ENCODE measurements at places on chromosomes 11 and 22.

GRCh38 chr22:47036936-47037485 is 274.6 kb downstream of the TBC1D22A start:
- no peak for DNase-seq

- DNase-seq, result no peak
Measured at GRCh38 chr11:122882857-122883645, 492 bp downstream of the JHY start.

- DNase-seq, result no peak
Measured at GRCh38 chr11:17475666-17476316, 854 bp downstream of the ABCC8 start.

GRCh38 chr11:128564642-128565245 is 22.6 kb downstream of the ETS1 start:
- DNase-seq, result no peak

DNA sequence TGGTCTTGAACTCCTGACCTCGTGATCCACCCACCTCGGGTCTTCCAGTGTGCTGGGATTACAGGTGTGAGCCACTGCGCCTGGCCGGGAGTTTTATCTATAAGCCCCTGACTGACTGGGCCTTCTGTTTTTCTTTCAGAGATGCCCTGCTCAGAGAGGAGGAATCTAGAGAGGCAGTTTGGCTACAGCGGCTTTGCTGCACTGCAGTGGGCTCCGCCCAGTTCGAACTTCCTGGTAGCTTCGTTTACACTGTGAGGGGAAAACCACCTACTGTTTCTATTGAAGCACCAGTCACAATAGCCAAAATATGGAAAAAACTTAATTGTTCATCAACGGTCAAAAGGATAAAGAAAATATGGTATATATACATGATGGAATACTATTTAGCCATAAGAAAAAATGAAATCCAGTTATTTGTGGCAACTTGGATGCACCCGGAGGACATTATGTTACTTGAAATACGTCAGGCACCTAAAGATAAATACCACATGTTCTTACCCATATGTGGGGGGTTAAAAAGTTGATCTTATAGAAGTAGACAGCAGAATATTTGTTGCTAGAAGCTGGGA is 31.9 kb upstream of the FAM181B start:
- DNase-seq, result no peak

- no peak for DNase-seq
Measured at GRCh38 chr11:119100246-119100970, 1.2 kb downstream of the DPAGT1 start.

GRCh38 chr11:41845066-41845465 is 385.6 kb upstream of the LRRC4C start:
- DNase-seq, result peak; percentile 1

DNA sequence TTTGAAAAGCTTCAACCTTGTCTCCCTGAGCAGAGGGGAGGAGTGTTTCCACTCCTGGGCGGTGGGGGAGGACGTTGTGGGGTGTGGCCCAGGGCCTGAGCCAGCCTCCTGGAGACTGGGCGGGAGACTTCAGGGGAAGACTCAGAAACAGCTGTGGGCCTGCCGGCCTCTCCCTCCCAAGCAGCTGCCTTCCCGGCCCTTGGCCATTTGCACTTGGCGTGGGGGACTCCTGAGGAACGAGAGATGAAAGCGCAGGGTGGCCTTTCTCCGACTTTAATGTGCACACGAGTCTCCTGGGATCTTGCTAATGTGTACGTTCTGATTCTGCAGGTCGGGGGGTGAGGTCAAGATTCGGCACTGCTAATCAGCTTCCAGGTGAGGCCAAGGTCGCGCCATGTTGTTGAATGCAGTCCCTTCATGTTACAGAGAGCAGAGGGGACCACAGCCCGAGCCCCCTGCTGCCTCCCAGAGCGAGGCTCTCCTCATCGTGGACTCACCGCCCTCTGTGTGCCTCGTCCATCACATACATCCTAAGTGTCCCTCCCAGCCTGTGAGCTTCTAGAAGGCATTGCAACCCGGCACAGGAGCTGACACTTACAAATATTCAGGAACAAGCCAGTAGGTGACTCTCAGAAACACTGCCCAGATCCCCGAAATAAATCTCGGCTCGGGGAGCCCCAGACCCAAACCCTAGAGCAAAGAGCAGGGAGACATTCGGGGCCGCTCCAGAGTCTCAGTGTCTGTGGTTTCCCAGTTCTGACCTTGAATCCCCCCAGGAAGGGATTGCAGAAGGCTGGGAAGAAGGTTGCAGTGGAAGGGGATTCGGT is 7.7 kb downstream of the LIF start:
- no peak for DNase-seq

DNA sequence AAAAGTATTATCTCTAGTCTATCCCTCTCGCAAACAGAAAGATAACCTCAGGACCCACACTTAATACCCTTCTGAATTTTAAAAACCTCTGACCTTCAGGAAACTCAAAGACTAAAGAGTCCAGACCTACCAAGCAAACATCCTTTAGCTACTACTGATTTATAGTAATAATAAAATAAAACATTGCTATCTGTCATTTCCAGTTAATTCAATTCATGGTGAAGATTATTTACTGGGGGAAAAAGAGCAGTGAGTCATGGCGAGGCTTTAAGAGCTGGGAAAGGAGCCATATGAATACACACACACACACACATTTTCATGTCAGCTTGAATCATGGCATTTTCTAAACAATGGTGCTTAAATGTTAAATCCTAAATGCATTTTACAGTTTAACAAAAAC is 87.1 kb downstream of the FAM76B start:
- DNase-seq, result no peak

DNA sequence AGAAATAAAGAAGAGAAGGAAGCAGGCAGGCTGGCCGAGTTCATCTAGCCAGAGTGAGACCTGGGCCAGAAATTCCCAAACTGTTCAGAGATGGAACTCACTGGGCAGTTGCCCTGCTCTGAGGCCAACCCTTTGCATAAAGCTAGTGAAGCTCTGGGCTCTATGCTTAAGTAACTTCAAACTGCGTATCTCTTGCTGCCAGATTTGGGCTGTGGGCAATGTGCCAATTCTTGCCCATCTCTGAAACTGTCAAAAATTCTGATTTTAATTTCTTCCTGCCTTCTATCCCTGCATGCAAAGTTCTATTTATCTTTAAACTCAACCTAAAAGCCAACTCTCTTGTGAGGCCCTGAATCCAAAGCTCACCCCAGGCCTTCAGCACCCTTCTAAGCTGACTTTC is 36.2 kb upstream of the HEPHL1 start:
- DNase-seq, result no peak

DNA sequence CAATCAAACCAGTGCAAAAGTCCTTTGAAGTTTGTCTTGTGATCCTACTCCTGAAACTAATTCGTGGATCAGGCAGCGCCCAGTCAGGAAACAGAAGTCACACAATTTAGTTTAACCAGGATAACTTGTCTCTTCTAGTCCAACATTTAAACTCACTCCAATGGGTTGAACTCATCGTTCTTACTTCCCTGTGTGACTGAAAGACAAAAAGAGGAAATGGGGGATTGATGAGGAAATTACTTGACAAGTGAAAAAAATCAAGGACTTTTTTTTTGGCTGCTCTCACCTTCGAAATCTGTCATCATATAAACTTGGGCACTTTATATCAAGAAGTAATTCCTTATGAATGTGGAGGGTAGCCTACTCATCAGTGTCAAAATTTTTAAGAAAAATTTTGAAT is 78.4 kb downstream of the HSD17B12 start:
- DNase-seq, result no peak

DNA sequence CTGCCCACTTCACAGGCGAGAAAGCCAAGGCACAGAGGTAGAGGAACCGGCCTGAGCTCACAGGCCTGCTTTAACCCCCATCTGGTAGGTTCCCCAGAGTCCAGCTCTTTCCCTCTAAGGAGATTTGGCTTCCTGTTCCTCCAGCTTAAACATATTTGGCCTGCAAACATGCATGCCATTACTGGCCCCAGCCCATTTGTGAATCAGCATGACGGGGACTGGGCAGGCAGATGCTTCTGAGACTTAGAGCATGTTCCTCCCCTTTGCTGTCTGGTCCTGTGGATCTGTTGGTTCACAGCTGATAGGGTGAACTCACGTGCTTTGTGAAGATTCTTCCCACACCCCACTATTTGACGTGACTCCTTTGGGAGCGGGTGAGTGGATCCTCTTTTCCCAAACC is 12.6 kb downstream of the CHST1 start:
- no peak for DNase-seq

DNA sequence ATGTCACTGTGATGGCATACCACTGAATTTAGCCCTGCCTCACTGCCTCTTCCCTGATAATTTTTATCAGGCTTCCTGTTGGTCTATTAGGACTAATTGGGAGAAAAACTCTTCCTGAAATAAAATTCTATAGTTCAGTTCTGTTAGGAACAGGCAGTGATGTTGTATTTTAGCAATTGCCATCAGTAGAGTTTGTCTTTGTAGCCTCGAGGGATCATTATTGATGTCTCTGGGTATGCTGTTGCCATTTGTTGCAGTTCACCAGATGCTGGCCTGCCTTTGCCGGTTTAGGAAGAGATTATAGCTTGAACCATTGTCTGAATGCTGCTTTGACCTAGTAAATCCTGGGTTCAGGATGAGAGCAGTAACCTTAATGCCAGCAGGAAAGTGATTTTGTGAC is 41.0 kb downstream of the KDM2A start:
- DNase-seq, result no peak

DNA sequence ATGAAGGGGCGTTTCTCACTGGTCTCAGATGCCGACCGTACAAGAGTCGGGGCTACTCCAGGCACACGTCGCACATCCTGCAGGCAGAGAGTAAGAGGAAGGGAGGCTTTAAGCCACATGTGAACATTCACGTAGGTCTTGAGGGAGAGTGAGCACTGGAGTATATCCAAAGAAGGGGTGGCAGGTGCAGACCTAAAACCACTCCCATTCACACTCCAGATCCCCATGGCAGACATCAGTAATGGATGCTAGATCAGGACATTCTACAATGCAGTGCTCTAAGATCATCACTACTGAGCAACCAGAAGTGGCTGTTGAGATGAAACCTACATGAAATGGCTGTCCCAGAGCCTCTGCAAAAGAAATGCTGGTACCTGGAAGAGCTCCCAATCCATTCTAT is 39.0 kb downstream of the WT1 start:
- DNase-seq, result no peak

GRCh38 chr22:30290342-30291057 is 1.2 kb upstream of the CASTOR1 start:
- no peak for DNase-seq

DNA sequence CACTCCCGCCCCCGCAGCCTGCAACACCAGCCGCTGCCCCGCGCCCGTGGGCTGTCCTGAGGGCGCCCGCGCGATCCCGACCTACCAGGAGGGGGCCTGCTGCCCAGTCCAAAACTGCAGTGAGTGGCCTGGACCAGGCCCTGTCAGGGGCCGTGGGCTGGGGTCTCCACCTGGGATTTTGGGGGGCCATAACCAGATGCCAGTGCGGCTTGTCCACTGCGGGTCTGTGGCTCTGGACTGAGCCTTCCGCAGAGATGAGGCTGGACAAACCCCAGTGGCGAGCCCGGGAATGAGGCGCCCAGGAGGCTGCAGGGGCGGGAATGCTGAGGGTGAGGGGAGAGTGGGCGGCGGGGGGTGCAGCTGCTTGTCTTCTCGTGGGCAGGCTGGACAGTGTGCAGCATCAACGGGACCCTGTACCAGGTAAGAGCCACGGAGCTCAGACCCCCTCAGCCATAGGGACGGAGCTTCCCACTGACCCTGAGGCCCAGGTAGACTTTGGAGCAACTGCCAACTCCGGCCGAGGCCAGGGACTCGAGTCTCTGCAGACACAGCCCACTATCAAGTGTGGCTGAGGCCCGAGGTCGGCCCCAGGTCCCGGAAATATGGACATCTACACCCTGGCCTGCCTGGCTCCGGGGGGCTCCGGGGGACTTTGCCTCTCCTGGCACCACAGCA is 24.8 kb upstream of the MUC5B start:
- no peak for DNase-seq

DNA sequence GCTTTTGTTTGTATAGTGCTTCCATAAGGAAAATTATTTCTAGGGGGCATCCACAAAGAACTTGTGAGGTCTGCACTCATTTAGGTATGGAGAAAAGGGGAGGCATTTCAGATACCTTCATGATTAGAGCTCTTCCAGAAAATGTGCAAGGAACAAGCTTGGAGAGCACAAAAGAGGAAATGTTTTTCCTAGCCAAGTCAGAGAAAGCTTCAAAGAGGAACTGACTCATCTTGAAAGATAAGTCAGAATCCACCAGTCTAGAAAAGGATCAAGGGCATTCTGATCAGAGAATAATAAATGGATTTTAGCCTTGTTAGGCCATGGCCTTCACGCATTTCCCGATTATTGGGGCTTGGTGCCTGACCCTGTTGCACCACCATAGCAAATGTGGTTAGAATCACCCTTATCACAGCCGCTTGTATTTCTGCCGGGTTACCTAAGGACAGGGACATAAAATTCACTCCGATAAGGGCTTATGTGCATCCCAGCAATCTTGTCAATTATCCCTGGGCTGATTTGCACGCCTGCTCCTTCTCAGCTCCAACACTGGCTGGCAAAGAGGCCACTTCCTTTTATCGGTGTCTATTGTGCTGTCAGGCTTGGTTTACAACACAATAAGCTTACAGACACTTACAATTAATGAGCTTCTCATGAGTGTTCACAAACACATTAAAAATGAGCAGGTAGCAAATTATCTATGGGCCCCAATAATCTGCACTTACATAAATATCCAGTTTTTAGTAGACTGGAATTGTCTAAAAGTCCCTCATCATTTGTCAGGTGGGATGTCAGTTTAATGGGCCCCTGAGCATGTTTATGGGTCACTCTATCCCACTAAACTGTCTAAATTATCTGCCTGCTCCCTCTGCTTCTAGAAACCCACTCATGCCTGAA is 613.5 kb downstream of the SOX6 start:
- DNase-seq, result no peak

DNA sequence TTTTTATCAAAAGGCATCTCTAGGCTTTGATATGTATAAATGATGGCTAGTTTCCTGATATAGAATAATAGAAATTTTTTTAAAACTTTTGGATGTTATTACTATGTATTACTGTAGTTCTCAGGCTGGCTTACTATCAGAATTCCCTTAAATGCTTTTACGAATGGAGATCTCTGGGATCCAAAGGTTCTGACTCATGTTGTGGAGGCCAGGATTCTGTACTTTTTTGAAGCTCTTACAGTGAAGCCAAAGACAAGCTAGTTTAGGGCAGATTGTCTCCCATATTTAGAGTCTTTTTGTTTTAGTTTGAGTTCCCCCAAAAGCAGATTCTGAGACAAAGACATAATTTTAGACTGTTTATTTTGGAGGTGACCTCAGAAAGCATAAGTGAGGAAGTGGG is 265.9 kb upstream of the SESN3 start:
- no peak for DNase-seq

DNA sequence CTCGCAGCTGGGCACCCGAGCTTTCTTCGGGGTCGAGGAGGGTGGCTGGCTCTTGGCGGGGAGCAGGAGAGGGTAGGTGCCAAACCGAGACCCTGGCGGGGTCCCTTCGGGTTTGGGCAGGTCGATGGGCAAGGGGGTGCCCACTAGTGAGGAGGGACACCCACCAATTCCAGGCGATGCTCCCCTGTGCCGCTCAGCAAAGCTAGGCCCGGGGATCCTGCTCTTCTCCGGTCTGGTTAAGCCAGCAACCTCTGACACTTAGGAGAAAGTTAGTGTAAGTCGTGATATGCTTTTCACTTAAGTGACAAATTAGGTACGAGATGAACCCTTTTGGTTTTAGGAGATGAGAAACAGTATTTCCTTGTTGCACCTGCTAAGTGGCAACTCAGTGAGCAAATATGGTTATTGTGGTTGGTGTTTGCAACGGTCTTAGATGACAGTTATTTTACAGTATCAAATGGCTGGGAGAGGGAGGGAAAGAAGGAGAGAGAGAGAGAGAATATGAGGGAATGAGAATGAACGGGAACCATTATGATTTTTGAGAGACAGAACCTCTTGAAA is 565 bp downstream of the NUCB2 start:
- DNase-seq, result no peak

GRCh38 chr22:41782316-41782715 is 18.2 kb upstream of the CCDC134 start:
- no peak for DNase-seq

Measured in iPS DF 6.9 (cell line).